ENCODE measurements at places on chromosomes 2 and 18.

DNA sequence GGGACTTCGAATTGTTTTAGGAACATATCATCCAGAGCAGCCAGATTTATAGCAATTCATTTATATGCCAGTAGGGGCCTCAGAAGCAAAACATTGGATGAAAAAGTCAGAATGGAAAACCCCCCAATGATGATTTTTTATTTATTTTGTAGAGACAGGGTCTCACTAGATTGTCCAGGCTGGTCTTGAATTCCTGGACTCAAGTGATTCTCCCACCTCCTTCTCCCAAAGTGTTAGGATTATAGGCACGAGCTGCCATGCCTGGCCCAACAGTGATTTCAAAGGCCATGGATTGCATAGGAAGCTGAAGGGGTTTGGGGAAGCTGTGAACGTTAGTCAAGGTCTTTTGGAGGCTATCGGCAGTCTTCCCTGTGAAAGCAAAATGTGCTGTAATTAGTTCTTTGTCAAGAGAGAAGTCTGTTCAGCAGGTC lies 21.9 kb upstream of the MCFD2 start:
- no peak for DNase-seq

DNA sequence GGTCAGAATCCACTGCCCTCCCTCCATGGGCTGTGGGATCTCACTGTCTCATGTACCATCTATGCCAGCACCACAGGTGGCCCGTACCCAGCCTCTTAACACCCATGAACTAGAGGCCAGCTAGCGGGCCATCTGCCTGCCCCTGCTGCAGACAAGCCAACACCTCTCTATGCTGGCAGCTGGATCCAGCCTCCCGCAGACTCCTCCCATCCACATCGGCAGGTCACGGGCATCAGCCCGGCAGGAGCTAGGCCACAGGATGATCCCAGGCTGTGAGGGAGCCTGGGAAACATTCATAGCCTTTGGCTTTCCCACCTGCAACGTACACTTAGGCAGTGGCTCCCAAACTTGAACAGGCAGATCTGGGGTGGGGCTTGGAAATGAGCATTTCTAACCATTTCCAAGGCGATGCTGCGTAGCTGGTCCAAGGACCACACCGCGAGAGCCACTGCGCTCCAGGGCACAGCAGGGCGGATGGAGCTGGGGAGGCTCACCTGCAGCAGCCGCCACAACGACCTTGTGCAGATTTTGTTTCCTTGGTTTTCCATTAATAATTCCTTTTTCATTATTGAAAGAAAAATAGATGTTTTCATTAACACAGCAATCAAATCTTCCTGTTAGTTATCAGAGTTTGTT lies 114.7 kb downstream of the KCNF1 start:
- no peak for DNase-seq

GRCh38 chr2:42768706-42769256 lies 4.8 kb upstream of the OXER1 start:
- no peak for DNase-seq

DNA sequence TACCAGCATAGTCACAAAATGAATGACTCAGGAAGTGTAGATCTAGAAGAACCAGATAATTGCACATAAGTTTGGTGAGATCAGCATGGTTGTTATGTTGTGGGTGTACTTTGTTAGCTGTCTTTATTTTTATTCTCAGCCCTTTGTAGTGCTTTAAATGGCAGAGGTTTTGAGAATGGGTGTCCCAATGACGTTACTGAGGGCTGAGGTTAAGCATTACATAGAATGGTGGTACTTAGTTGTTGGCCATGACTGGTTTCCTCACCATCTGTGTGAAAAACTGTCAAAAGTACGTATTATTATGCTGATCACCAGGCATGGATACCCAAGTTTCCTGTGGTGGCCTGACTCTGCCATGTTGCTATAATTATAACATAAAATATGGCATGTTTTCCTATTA lies 165.8 kb downstream of the UBE2E3 start:
- no peak for DNase-seq

GRCh38 chr2:175318542-175318941 lies 137.0 kb upstream of the ATP5MC3 start:
- DNase-seq = no peak

DNA sequence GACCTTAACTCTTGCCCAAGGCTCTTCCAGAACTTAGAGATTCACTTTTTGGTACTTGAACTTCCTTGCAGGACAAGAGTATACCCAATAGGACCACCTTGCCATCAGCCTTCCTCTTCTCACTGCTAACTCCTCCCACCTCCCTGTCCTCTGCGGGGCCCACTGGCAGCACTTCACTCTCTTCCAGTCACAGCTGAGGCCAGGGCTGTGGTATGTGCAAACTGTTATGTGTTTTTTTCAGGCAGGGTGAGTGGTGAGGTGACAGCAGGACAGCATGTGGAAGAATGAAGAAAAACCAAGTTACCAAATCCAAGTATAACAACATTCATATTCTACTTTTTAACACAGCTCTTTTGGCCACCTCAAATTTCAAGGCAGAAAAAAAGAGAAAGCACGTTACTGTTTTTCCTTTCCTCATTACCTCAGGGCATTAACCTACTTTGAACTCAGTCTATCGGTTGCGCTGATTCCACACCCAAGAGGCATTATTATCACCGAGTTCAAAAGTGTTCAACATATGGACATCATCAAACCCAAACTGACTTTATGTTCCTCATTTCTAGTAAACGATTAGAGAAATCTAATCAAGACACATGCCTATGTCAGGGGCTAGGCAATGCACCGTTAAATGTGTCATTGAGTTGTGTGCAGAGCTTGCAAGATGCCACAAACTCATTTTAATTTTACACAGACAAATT lies 605.2 kb upstream of the SYT4 start:
- DNase-seq = no peak

- no peak for DNase-seq
Observed at GRCh38 chr2:235553291-235553690, 59.4 kb downstream of the AGAP1 start.

- DNase-seq = no peak
Observed at GRCh38 chr2:51258301-51258700, 226.4 kb upstream of the NRXN1 start.

GRCh38 chr2:98445177-98445682 lies 572 bp downstream of the INPP4A start:
- DNase-seq = peak; percentile 43

- DNase-seq = no peak
Observed at GRCh38 chr2:221380686-221381085, 191.4 kb downstream of the EPHA4 start.

- DNase-seq = no peak
Observed at GRCh38 chr18:61551586-61551985, 218.4 kb downstream of the CDH20 start.

GRCh38 chr2:150485114-150485870 lies 2.2 kb downstream of the RND3 start:
- DNase-seq = no peak

DNA sequence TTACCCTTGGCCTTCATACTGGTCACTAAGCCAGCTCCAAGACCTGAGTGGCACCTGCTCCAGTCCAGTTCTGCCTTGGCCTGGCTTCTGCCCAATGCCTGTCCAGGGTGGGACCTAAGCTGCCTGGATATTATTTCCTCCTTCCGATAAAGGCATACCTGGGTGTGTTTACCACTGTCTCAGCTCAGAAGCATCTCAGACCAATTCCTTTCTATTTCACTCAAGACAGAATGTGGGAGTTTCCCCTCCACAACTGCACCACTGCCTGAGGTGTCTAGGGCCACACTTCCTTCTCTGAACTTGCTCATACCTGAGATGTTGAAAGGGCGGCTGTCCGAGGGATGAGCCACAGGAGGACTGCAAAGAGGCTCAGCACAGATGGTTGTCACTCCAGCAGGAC lies 18.4 kb upstream of the CAB39 start:
- no peak for DNase-seq

GRCh38 chr2:223076573-223076972 lies 24.6 kb downstream of the KCNE4 start:
- no peak for DNase-seq

- no peak for DNase-seq
Observed at GRCh38 chr2:145741181-145741580, 1221.3 kb upstream of the ZEB2 start.

DNA sequence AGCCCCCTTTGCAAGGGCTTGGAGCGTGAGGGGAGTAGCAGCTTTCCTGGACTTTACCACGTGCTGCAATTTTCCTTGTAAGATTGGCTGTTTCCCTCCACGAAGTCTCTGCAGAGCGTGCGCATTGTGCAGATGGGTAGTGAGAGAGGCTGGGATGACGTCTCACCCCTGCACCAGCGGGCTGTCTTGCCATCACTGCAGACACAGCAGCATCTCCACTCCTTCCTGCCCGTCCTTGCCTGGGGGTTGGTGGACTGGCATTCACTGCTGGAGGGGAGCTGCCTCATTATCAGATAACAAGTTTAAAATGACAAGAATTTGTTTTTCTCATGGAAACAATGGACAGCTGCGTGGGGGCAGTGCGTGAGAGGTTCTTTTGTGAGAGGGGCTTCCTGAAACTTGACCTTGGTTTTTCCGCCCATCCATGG lies 45.3 kb upstream of the HS6ST1 start:
- no peak for DNase-seq

DNA sequence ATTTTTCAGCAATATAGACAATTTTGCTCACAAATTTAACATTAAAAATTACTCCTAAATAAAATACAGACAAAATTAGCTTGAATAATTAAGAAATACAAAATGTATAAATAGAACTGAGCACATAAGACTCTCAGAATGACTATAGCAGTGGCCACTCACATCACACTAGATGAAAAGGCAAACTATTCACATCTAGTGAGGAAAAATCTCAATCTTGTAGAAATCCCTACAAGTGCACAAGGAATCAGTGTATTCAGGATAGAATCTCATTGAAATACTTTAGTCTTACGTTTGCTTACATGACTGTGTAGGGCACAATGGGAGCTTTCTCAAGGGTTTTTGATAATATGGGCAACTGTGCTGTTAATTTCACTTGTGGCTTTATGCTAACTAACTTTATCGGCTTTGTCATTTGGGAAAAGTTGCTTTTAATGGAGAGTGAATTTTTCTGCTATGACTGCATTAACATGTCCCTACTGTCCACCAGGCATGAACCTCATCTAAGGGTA lies 678.9 kb upstream of the LRRTM4 start:
- DNase-seq = no peak

GRCh38 chr18:76558881-76559667 lies 64.0 kb upstream of the ZNF516 start:
- no peak for DNase-seq

DNA sequence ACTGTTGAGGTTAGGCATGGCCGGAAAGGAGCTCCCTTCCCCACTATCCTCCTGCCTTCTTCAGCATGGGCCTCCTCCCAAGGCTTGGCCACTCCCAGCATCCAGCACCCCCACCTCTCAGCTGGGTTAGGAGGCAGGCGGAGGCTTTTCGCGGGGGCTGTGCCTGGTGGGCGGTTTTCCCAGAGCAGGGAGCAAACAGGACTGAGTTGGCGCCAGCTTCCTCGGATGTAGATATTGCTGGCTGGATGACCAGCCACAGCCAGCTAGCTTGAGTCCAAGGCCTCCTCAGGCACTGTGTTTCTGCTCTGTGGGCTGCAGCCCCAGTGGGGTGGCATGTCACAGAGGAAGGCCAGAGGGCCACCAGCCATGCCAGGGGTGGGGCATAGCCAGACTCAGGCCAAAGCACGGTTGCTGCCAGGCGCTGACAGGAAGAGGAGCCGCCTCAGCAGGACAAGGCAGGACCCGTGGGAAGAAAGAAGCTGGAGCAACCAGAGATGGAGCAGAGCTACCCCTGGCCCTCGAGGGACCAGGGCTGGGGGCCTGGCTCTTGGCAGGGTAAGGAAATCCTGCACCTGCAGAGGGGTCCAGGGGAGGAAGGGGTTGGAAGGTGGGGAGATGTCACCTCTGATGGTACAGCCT lies at the start of gene TCF23:
Gene TCF23, plus strand, starts transcription at position 204 of the 639 bp plus-strand sequence. Its CDS starts 130 bp downstream, at position 334.
- no peak for DNase-seq

- DNase-seq = no peak
Observed at GRCh38 chr2:66813525-66813924, 378.6 kb downstream of the MEIS1 start.

DNA sequence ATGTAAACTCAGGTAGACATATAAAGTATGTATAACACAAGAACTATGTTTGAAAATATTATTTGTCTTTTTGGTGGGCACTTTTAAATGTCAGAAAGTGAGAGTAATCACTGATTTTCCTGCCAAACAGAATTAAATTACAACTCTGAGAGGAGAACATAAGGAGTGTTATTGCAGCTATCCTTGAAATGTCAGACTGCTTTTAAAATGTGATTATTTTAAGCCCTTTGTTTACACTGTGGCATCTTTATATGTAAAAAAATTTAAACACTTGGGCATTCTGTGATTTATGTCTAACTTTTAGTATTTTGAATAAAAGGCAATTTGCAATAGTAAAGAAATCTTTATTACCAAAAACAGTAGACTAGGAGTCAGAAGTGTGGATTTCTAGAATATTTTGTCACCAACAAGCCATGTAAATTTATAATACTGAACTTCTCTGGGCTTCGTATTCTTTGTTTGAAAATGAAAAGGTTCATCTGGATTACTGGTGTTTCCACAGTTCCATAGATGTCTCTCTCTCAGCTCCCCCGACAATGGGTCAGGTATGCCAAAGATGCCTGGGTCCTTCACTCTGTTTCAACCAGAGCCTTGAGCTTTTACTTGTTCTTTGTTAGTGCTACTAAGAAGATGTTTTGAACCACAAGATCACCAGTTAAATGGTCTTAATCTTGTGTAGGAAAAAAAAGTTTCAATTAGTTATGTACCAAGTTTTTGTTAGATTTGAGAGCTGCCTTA lies 38.8 kb downstream of the GULP1 start:
- DNase-seq = no peak

DNA sequence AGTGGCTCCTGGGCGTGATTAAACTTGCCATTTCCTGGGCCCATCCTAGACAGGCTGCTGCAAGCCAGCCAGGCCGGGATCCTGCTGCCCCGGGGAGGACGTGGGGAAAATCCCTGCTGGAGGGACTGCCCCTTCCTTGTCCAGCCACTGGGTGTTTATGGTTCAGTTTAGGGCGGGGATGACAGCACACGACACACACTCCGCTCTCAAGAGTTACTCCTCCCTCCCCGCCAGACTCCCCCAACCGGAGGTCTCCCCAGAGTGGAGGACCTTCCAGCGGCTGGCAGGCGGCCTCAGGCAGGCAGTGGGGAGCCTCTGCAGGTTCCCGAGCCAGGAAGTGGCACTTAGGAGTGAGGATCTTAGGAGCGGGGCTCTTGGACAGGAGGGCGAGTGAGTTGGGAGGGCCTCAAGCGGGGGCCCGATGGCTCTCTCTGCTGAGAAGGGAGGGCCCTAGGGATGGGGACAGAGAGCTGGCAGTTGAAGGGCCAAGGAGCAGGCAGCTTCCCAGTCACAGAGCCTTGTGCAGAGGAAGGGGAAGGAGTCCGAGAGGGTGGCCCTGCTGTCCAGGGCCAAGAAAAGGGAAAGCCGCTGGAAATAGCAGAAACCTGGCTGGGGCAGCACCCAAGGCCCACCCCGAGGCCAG lies 5.7 kb upstream of the GPR35 start:
- peak; percentile 8 for DNase-seq

DNA sequence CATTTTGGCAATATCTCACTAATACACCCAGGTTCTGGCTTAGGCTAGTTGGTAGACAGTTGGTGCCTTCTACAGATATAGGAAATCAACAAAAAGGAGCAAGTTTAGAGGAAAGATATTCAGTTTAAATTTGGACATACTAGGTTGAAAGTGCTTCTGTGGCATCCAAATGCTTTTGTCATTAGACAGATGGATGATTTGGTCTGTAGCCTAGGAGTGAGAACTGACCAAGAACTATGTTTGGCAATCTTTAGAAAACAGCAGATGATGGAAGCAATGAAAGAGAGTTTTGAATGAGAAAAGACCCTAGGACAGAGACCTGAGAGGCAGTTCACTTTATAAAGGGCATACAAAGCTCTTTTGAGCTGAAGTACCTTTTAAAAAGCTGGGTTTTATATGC lies 201.3 kb upstream of the FSHR start:
- no peak for DNase-seq
